Stimulated activated CD4-positive, alpha-beta T cell treated with anti-CD3 and anti-CD28 coated beads, Interleukin-2, amount 100 ng/mL, for 24 hours (primary cell): ENCODE measurements at places on chromosomes 2 and 18.

- no peak for DNase-seq
Observed at GRCh38 chr2:54308186-54308585, 52.2 kb upstream of the TSPYL6 start.

- no peak for DNase-seq
Observed at GRCh38 chr2:241833101-241833663, 24.2 kb downstream of the NEU4 start.

DNA sequence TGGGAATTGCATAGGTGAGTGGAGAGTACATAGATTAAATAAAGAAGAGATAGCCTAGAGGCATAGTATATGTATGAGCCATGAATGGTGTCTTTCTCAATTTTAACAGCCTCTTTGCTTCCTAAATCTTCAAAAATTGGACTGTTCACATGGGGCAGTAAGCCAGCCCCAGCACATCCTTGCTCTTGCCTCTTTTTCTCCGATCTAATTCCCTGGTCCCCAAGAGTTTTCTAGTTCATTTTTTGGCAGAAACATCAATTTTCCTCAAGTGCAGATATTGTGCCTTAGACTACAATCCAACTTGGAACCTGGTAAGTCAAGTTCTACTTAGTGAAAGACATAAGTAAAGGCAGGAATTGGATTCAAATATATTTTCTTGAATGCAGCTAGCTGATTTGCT lies 49.8 kb upstream of the ITGB6 start:
- no peak for DNase-seq

GRCh38 chr2:220315098-220315823 lies 687.8 kb downstream of the SLC4A3 start:
- no peak for DNase-seq

DNA sequence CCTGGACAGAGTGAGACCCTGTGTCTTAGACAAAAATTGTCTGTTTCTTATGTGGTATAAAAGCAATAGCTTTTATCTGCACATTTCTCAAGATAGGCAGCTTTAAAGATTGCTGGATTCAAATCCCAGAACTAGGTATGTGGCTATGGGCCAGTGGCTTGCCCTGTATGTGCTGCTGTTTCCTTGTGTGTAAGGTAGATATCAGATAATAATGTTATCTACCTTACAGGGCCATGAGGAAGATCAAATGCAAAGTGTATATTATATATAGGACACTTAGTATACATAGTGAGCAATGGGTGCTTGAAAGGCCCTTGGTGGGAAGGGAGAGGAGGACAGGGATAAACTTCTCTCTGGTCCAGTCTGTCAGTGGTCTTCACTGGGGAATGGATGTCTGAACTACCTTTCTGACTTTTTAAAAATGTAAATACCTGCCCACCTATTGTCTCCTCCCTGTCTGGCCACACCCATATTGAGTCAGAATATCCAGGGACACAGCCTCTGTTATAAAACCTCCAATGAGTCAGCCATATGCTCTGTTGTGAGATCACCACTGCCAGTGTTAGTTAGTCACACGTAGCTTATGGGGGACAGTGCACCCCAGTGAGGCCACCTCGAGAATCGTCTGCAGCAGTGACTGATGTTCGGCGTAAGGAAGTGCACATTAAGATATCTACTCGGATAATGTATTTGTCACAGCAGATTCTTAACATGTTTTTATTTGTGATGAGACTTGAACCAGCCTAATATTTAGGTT lies 383.4 kb downstream of the PTPRM start:
- no peak for DNase-seq

- no peak for DNase-seq
Observed at GRCh38 chr2:105865222-105865913, 120.7 kb downstream of the NCK2 start.

GRCh38 chr2:58204195-58204959 lies 36.7 kb downstream of the FANCL start:
- no peak for DNase-seq

DNA sequence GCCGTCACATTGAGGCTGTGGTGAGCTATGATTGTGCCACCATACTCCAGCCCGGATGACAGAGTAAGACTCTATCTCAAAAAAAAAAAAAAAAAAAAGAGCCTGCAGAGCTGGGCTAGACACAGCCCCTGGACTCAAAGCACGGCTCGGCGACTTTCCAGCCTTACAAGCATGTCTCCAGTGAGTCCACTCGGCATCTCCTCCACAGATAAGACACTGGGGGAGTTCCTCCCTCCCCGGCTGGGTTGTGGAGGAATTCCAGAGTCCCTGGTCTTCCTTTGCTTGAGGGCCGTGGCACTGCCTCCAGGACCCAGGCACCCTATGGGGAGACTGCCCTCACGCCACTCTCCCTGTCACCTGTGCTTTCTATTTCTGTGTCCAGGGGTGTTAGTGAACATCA lies 30.9 kb upstream of the RPL31 start:
- DNase-seq = no peak

DNA sequence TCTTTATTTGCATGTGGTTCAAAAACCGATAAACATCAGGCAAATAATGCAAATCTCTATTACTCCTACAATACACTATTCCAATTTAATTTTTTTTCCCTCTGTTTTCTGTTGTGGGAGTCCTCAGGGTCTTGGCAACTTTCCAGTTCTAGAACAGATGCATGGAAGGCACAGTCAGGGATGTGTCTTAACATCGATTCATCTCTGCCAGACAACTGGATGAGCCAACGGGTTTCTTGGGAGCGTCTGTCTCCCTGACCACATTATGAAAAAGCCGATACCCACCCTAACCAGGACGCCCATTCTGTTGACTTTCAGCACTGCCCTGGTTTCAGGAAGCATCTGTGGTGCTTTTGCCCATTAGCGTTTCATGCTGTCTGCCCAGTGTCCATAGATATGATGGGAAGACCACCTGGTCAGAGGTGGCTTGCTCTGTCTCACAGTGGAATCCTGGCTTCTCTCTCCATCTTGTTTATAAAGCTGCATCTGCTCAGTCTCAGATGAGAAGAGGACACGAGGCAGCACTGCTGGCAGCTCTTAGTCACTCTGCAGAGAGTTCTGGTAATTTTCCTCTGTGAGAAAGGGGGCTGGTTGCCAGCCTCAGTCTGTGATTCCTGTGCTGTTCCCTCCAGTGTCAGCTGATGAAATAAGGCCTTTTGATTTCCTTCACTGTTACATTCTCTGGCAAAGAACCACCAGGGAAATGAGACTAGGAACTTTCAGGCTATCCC lies 57.9 kb upstream of the KCNE4 start:
- no peak for DNase-seq

- no peak for DNase-seq
Observed at GRCh38 chr2:187360286-187360685, 87.8 kb downstream of the CALCRL start.

- DNase-seq = no peak
Observed at GRCh38 chr18:65704046-65704445, 46.8 kb upstream of the CDH7 start.

DNA sequence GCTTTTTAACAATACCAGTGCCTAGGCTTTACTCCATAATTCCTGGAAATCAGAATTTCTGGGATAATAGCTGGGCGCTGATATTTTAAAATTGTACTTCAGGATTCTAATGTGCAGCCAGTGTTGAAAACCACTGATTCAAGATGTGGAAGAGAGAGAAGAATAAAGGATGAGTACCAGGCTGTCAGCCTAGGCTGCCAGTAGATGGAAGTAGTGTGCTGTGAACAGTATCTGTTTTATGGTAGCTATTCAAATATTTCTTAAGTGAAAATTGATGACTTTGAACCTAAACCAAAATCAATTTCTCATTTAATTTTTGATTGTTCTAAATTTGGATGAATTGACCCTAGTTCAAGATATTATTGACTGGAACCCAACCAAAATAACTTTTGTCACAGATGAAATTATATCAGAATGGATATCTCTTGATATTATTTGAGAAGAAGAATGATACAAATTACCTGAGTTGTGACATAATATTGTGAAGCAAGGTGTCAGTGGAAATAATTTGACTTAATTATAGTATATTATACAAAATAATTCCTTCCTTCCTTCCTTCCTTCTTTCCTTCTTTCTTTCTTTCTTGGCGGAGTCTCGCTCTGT lies 88.0 kb downstream of the COMMD1 start:
- DNase-seq = no peak

DNA sequence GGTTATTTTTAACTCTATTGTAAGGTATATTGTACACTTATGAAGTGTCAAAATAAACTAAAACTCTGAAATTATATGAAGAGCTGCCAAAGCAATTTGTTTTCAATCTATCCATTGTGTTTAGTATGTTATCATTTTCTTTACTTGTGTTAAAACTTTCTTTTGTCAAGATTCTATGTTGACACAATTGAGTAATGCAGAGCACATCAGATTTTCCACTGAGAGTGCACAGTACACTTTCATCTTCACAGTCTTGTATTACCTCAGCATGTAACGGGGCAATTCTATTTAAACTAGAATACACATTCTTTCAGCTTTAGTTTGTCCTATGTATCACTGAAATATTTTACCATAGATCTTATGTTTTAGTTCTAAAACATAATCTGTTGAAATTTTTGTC lies 304.4 kb upstream of the ZC3H15 start:
- DNase-seq = no peak

DNA sequence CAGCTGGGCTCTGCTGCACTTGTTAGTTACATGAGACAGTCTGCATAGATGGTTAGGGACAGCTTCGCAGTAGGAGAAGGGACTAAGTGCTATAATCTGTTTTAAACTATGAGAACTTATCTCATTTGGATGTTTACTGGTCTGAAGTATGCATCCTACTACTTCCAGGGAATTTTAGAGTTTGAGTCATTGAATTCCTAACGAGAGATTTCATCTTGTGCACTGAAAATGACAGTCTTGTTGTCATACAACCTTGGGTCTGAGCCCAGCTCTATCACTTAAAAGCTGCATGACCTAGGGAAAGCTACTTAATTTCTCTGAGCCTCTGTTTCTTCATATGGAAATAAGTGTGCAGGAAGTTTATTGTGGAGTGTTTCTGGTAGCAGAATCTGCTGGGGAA lies 78.4 kb downstream of the TRIM43 start:
- DNase-seq = no peak

DNA sequence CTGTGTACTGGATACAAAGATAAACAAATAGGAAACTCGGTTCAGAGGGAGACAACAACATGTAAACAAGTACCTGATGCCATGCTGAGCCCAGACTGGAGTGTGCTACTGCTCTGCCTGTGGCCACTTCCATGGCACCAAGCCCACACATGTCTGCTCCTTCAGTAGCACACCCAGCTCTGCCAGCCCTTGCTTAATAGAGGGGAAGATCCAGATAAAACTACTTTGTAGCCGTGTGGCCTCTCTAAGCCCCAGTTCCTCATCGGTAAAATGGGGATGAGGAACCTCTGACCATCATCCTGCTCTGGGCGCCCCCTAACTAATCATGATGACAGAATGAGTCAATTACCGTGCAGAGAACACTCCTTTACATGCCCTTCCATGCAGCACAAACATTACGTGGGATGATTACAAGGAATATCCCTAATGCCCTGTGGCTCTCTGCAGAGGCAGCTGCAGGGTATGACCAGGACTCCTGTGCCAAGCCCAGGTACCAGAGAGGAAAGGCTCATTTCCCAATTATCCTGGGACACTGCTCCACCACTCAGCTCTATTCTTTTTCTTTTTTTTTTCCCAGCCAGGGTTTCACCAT lies 34.9 kb downstream of the DNMT3A start:
- no peak for DNase-seq

- DNase-seq = no peak
Observed at GRCh38 chr2:232483311-232483922, 4.2 kb downstream of the ECEL1 start.
